ENCODE measurements at places on chromosomes 4 and X.

DNA sequence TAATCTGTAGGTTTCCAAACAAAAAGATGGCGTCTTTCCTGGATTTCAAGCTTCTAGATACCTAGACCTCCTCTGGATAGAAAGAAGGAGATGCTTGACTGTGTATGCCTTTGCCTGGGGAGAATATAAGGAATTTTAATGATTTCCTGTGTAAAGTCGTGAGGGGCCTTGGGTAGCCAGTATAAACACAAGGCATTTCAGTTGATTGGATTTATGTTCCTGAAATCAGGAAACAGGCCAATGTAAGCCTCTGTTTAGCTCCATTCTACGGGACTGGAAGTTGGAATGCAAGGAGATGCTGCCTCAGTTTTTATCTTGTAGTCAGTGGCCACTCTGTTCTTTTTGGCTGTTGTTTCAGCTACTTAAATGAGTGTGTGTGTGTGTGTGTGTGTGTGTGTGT, 137.2 kb downstream of the GUCY2F start:
- DNase-seq, result no peak

GRCh38 chrX:40866893-40867292, 131.6 kb upstream of the MED14 start:
- DNase-seq, result no peak

GRCh38 chr4:6773106-6773505, 9.4 kb upstream of the KIAA0232 start:
- no peak for DNase-seq

- no peak for DNase-seq
Measured at GRCh38 chrX:32150141-32150540, 1061.2 kb downstream of the DMD start.

DNA sequence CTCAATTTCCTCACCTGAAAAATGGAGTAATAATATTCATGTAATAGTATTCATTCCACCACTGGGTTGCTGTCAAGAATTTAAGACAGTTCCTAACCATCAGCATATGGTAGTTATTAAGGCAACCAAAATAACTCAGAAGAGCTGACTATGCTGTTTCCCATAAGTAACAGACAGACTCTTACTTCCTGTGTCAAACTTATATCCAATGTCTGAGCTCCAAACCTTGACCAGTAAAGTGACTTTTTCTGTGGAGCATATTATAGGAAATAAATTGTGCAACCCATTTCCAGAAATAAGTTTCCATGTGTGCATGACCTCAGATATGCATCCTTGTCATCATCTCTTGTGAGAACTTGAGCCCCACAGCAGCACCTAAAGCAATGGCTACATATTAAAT, 78.8 kb downstream of the HADH start:
- DNase-seq, result no peak
